ENCODE measurements at places on chromosomes 11 and 22. TPM values are rescaled to one million over a fixed set of nuclear protein-coding genes. Genes with fewer than 3 reads are reported as not detected.

The SYCE3 gene
- total RNA-seq: 2.0 TPM

The MUC15 gene
- total RNA-seq: not detected

- H3K36me3 ChIP-seq: no peaks in the 10 kb centered on the region
- no peaks in the 10 kb centered on the region for H3K27me3 ChIP-seq
- DNase-seq: no peak
- H3K4me3 ChIP-seq: peak overlapping the region; percentile 47
- no peak overlapping the region for H3K27ac ChIP-seq
- peaks cover 39% of the 10 kb centered on the region for H3K4me1 ChIP-seq
These were observed 26.3 kb downstream of the RTN4R start for GRCh38 chr22:20241579-20242392.

DNA sequence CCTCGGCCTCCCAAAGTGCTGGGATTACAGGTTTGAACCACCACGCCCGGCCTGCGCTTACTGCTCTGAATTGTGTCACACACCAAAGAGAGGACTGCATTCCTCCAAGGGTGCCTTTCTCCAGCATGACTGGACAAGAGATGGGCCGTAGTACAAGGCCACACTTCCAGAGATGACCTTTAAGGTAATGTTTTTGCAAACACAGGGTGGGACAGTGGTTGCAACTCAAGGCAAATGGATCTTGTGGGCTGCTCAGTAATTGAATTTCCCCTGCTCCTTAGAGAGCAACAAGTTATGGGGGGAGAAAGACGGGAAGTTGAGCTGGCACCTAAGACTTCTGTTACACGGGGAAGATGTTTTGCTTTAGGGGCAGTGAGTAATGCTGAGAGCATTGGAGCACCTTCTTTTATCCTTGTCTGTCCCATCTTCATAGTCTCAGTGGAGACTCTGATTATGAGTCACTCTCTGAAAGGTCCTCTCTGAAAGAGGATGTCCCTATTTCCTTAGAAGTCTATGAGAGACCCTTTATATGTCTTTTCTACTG, 66.3 kb downstream of the C11orf91 start:
- DNase-seq: no peak
- no peaks in the 10 kb centered on the region for H3K36me3 ChIP-seq
- no peaks in the 10 kb centered on the region for H3K4me1 ChIP-seq
- H3K27ac ChIP-seq: no peak overlapping the region

DNA sequence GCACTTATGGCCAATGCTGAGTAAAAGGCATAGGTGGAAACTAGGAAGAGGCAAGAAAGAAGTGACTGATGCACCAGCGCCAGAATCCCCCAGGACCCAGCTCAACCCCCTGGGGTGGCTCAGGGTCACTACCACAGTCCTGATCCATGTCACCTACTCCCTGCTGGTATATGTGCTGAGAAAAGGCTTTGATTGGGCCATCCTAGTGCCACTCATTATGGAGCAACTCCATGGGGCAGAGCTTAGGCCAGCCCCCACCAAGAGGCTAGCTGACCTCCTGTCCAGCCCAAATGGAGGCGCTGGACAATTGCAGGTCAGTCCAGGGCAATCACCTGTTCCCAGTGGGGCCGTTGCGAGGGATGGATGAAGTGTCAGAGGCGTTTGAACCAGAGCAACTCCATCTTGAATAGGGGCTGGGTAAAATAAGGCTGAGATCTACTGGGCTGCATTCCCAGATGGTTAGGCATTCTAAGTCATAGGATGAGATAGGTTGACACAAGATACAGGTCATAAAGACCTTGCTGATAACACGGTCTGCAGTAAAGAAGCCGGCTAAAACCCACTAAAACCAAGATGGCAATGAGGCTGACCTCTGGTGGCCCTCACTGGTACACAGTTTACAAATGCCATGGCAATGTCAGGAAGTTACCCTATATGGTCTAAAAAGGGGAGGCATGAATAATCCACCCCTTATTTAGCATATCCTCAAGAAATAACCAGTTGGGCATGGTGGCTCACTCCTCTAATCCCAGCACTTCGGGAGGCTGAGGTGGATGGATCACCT, 20.6 kb upstream of the DAGLA start:
- peaks cover under 1% of the 10 kb centered on the region for H3K27me3 ChIP-seq
- no peak overlapping the region for H3K4me3 ChIP-seq
- H3K4me1 ChIP-seq: no peaks in the 10 kb centered on the region
- DNase-seq: no peak
- H3K36me3 ChIP-seq: no peaks in the 10 kb centered on the region
- no peak overlapping the region for H3K27ac ChIP-seq

- no peak for DNase-seq
- no peaks in the 10 kb centered on the region for H3K27me3 ChIP-seq
- H3K36me3 ChIP-seq: no peaks in the 10 kb centered on the region
- no peak overlapping the region for H3K27ac ChIP-seq
These were observed 1397.3 kb upstream of the TENM4 start for GRCh38 chr11:80838153-80838552.

The CD44 gene
- 389 TPM for total RNA-seq

DNA sequence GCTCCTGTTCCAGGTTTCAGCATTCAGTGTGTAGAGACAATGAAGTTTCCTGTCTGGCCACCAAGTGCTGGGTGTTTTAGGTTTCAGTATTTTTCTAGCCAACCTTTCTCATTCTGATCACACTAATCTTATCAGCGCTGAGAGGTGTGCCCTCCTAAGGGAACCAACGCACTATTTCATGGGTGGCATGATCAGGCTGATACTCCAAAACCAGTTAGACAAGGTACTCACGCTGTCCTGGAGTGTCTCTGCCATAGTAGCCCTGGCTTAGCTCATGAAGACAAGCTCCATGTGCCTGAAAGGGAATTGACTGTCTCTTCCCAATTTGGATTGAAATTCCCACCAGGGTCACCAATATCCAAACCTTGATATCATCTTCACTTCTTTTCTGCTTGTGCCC, 8.0 kb upstream of the RAB38 start:
- peaks cover 17% of the 10 kb centered on the region for H3K4me1 ChIP-seq
- peaks cover 18% of the 10 kb centered on the region for H3K27me3 ChIP-seq
- H3K27ac ChIP-seq: no peak overlapping the region
- no peaks in the 10 kb centered on the region for H3K36me3 ChIP-seq
- no peak for DNase-seq
- H3K4me3 ChIP-seq: no peak overlapping the region

The EHD1 gene
- total RNA-seq: 132 TPM

The FIBIN gene
- total RNA-seq: not detected

The CRYBB3 gene
- total RNA-seq: not detected

DNA sequence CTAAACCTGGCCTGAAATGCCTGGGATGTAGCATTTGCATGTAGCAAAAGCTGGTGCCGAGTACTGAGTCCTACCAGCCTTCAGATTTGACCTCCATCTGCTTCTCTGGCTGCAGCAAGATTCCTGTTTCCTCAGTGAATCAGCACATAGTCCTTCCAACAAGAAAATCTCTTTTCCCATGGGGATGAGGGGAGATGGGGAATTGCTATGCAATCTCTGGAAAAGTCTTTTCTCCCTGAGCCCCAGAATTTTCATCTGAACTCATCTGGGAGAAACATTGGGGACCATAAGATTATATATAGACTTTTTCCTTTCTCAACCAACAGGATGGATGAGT, 32.0 kb upstream of the YWHAH start:
- no peak for DNase-seq
- no peaks in the 10 kb centered on the region for H3K27me3 ChIP-seq
- no peak overlapping the region for H3K4me3 ChIP-seq
- no peaks in the 10 kb centered on the region for H3K4me1 ChIP-seq
- peaks cover 6% of the 10 kb centered on the region for H3K36me3 ChIP-seq

DNA sequence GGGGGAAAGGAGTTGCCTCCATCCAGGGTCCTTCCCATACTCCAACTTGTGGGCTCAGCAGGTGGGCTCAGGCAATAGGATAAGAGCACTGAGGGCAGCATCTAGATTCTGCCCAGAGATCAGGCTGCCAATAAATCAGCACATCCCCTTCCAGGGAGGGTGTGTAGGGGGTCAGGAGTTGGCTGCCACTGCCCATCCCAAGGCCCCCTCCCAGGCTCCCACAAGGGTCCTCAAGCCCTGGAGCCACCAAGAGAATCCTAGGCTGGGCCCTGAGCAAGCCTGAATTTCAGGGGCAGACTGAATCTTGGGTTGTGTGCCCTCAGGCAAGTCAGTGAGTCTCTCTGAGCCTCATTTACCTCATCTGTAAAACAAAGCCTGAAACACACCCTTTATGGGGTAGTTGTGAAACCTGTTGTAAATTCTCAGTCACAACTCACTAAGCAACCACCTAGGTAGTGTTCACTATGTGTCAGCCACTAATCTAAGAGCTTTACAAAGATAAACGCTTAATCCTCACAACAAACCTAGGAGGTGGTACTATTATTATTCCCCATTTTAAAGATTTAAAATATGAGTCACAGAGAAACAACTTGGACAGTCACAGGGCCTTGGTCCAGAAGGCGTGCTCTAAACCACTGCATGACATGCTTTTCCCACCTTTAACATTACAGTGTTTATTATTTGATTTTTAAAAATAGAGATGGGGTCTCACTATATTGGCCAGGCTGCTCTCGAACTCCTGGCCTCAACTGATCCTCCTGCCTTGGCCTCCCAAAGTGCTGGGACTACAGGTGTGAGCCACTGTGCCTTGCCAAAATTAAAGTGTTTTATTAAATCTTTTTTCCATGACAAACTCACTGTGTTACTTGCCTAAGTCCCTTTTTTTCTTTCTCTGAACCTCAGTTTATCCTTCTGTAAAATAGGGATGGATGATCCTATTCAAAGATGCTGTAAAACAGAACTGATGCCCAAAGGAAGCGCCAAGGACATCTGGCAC, 36.2 kb downstream of the LMO1 start:
- no peak overlapping the region for H3K4me3 ChIP-seq
- no peaks in the 10 kb centered on the region for H3K4me1 ChIP-seq
- no peak overlapping the region for H3K27ac ChIP-seq
- no peaks in the 10 kb centered on the region for H3K36me3 ChIP-seq

GRCh38 chr11:15186146-15186545, 71.4 kb downstream of the INSC start:
- no peaks in the 10 kb centered on the region for H3K4me1 ChIP-seq
- no peaks in the 10 kb centered on the region for H3K36me3 ChIP-seq
- DNase-seq: no peak
- no peaks in the 10 kb centered on the region for H3K27me3 ChIP-seq
- no peak overlapping the region for H3K27ac ChIP-seq

DNA sequence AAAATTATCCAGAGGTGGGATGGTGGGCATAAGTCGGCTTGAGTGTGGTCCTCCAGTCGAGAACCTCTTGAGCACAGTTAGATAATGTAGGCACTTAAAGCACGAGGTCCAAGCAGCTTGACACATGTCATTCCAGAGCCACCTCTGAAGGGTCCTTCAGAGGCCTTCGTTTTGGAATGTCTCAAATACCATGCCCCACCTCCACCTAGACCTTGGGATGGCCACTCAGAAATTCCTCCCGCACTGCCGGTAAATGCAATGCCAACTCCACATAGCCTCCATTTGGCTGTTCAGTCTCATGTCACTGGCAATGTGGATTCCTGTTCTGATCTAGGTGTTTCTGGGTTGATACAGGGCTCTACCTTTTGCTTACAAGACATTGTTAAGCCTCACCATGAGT, 43.9 kb downstream of the BDNF start:
- no peak for DNase-seq
- H3K36me3 ChIP-seq: peaks cover 26% of the 10 kb centered on the region
- no peaks in the 10 kb centered on the region for H3K27me3 ChIP-seq
- no peaks in the 10 kb centered on the region for H3K4me1 ChIP-seq
- H3K27ac ChIP-seq: no peak overlapping the region

The PGA5 gene
- not detected for total RNA-seq

The OR10A2 gene
- not detected for total RNA-seq

The SULT4A1 gene
- not detected for total RNA-seq

DNA sequence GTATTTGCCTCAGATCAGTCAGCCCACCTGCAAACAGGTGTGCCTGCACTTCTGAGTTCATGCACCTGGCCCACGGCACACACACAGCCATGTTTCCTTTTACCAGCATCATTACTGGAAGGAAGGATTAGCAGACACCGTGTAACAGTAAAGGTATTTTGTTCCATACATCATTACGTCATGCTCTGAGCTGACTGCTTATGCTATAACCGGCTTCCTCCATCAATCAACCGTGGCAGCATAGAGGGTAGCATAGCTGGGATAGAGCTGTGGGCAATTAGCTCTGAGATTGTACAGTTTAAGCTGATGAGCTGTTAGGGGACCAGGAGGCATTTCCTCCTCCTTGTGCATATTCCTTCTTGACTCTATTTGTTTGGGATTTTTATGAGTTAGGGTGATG, 102.4 kb downstream of the ME3 start:
- H3K36me3 ChIP-seq: peaks cover 3% of the 10 kb centered on the region
- H3K4me3 ChIP-seq: no peak overlapping the region
- DNase-seq: no peak
- no peaks in the 10 kb centered on the region for H3K4me1 ChIP-seq
- no peaks in the 10 kb centered on the region for H3K27me3 ChIP-seq

Measured in activated naive CD4-positive, alpha-beta T cell treated with anti-CD3 and anti-CD28 coated beads for 36 hours (primary cell).